Caki2 (cell line): ENCODE measurements at places on chromosomes 1 and 21.

DNA sequence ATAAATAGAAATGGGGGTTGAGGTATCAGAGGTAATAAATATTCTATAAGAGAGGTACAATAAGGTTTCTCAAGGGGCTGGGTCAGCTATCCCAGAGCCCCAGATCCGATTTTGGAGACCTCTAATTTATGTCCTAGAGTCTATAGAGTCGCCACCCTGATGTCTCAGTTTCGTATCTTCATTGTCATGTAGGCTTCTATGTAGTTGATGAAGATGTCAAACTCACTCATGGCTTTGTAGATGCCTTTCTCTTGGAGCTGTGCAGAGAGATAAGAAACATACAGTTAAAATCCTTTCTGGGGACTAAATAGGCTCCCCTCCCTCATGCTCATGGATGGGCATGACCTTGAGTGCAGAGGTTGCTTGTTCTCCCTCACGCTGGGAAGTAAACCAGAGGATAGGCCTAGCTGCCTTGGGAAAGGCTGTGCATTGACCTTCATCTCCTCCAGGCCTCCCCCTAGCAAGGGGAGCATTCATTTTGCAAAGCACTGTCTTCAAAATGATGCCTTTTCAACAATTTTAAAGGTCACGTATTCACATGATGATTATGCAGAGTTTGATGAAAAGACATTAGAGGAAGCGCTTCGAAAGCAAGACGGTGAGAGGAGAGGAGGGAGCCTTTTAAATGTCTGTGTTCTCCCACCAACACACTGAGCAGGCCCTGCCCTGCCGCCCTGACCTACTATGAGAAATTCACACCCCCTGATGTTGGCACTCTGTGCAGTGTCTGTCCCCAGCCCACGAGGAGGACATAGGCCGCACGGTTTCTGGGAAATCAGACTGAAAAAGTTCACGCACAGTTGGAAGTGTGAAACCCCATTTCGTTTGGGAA lies 1.9 kb upstream of the IL19 start:
- no peak for DNase-seq

GRCh38 chr1:200206761-200207160 lies 179.3 kb downstream of the NR5A2 start:
- DNase-seq = no peak

GRCh38 chr1:95232646-95233318 lies 1.2 kb upstream of the RWDD3 start:
- DNase-seq = peak; percentile 8

- DNase-seq = no peak
Observed at GRCh38 chr1:94602316-94602715, 60.8 kb upstream of the F3 start.

DNA sequence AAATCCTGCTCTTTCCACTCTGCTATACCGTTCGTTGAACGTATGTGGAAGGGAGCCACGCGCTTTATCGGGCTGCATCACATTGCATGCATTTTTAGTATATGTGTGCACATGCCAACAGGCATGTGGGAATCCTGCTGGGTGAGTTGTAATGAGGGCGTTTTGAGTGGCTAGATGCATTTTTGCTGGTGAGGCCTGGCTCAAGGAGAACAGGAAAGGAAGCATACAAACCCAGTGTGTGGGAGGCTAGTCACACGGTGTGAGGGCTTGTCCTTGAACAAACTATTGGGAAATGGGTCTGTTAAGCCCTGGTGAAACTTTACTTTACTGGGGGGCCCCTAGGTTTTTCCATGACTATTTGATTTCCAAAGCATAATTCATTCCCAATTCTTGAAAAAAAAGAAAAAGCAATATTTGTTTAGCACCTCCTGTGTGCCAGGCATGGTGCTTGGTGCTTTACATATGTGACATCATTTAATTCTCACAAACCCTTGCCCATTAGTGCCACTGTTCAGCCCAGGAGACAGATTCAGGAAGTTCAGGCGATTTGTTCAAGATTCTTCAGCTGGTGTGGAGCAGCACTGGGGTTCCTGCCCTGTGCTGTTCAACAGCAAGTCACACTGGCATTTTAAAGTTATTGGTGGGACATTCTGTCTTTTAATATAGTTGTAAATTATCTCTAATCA lies 25.6 kb upstream of the JUN start:
- no peak for DNase-seq

DNA sequence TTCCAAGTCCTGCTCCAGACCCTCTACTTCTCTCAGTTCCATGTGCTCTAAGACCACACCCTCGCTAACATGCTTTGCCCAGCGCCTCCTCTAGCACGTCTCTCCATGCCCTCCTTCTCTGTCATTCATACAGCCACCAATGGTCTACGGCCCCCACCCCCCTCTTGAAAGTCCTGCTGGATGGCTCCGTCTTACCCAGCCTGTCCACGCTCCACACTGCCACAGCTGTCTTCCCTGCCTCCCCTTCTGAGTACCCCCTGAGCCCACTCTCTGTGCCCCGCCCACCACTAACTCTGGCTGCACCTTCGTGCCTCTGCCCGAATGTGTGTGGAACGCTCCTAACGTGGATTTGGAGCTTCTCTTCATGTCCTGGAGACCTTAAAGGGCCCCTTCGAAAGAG lies 244.6 kb downstream of the TRABD2B start:
- no peak for DNase-seq

DNA sequence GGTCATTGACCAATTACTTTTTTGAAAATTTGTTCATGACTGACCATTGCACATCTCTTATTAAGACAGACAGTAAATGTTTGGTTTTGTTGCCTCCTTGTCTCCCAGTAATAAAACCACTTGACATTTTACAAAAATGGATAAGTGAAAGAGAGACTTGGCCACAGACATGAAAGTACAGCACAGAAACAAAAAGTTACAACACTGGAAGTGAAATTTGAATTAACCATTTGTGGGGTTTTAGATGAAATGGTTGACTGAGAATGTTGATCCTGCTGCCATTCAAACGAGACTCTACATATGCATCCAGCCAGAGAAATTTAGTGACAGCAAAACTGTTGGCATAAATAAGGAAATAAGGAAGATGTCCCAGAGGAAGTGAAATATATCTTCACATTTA lies 79.3 kb upstream of the B3GALT2 start:
- no peak for DNase-seq

- DNase-seq = no peak
Observed at GRCh38 chr1:109837852-109838570, 72.6 kb upstream of the CSF1 start.

DNA sequence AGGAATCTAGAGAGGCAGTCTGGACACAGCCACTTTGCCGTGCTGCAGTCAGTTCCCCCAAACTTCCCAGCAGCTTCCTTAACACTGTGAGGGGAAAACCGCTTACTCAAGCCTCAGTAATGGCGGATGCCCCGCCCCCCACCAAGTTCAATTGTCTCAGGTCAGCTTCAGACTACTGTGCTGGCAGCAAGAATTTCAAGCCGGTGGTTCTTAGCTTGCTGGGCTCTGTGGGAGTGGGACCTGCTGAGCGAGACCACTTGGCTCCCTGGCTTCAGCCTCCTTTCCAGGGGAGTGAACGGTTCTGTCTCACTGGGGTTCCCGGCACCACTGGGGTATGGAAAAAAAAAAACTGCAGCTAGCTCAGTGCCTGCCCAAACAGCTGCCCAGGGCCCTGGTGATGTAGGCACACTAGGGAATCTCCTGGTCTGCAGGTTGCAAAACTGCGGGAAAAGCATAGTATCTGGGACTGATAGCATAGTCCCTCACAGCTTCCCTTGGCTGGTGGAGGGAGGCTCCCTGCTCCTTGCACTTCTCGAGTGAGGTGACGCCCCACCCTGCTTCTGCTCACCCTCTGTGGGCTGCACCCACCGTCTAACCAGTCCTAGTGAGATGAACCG lies 23.7 kb upstream of the HFM1 start:
- DNase-seq = no peak

DNA sequence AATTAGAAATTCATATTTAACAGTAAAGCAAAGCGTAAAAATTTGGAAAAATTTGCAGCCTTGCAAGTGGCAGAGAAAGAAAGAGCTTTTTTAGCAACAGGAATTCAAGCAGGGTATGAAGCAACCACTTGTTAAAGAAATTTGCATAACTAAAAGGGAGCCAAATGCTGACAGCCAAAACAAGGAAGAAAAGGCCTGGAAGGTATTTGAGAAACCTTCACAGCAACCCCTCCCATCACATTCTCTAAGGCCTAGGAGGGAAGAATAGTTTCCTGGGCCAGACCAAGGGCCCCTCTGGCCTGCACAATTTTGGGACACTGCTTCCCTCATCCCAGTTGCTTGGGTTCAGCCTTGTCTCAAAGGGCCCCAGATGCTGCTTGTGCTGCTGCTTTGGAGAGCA lies 672.4 kb upstream of the TMPRSS15 start:
- no peak for DNase-seq
